NCI-H345 (cell line): ENCODE measurements at places on chromosomes 11 and 22.

- peak; percentile 82 for DNase-seq
Measured at GRCh38 chr11:68146704-68147474, 25.7 kb upstream of the CHKA start.

GRCh38 chr11:22276535-22276934 lies 61.6 kb upstream of the SLC17A6 start:
- no peak for DNase-seq

DNA sequence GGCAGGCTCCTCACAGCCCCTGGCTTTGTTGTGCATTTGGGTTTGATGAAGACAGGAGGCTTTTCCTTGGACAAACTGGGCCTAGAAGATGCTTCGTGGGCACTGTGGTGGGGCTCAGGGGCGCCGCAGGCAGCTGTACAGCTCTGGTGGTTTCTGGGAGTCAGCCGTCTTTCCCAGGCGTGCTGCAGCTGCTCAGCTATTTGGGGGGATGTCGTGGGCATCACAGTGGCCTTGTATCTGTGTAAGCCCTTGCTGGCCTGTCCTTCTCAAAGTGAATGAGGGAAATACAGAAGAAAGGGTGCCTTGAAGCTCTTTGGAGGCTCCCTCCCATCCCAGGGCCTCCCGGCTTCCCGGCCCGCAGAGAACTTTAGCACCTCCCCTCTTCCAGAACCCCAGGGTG lies 89.5 kb downstream of the TBC1D22A start:
- DNase-seq, result no peak

GRCh38 chr11:95327273-95327948 lies 96.4 kb upstream of the SESN3 start:
- DNase-seq, result no peak

- no peak for DNase-seq
Measured at GRCh38 chr11:69873166-69874077, 54.2 kb upstream of the FGF3 start.

DNA sequence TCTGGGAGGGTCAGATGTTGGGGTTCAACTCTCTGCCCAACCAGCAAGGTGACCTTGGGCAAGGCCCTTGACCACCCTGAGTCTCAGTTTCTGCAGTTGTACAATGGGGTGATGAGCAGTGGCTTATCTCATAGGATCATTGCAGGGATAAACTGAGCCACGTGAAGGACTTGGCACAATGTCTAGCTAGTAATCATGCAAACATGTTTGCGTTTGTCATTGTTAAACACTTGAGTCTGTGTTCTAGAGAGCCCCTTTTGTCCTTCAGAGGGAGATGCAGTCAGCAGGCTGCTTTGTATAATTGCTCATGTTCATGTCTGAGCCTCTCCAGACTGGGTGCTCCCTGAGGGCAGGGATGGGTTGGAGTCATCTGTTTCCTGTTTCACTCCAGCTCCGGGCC lies 15.8 kb downstream of the CD82 start:
- DNase-seq, result peak; percentile 70

- no peak for DNase-seq
Measured at GRCh38 chr11:71914617-71915189, 13.7 kb downstream of the XNDC1N start.
